ENCODE measurements at places on chromosomes 4 and X. TPM values are rescaled to one million over a fixed set of nuclear protein-coding genes. Genes with fewer than 3 reads are reported as not detected.

GLOD5 gene
- total RNA-seq = not detected

DNA sequence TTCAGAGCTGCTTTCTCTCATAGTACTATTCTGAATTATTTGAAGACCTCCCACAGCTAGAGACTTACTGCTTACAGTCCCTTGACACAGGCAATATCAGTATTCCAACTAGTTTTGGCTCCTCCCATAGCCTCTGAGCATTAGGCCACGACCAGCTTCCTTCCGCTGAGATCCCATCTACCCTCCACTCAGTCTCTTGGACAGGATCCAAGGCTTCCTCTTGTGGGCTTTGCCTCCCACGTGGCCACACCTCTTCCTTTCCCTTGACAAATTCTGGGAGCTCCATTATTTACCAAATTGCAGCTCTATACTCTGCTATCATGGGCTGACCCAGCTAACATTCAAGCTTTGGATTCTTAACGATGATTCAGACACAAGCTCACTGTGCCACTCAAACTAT lies 470.4 kb upstream of the GALNT7 start:
- DNase-seq = no peak

GRCh38 chrX:150185766-150186165 lies 177.4 kb upstream of the MAMLD1 start:
- DNase-seq = no peak

SATL1 gene
- 4.3 TPM for total RNA-seq

DNA sequence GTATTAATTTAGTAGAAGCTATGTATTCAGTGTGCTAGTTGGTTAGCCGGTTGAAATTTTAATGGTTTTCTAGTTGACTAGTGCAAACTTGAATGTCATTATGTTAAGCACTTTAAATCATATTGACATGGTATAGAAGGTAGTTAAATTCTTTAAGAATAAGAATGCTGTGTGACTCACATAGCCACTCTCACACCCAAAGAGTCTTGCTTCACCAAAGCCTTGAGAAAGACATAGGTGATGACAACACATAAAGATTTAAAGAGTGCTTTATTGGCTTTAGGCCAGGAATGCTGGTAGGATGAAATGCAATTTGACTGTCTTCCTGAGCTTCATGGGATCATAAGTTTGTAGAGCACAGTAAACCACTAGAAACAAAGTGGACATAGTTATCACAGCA lies 85.3 kb downstream of the DCAF8L2 start:
- DNase-seq = no peak

- DNase-seq = peak; percentile 62
These were observed 149.4 kb upstream of the PJA1 start for GRCh38 chrX:69314436-69315348.

TIGD2 gene
- total RNA-seq = 14.9 TPM

GRCh38 chrX:22666441-22666840 lies 333.3 kb upstream of the DDX53 start:
- DNase-seq = no peak
